ENCODE measurements at places on chromosomes 2 and 18.

DNA sequence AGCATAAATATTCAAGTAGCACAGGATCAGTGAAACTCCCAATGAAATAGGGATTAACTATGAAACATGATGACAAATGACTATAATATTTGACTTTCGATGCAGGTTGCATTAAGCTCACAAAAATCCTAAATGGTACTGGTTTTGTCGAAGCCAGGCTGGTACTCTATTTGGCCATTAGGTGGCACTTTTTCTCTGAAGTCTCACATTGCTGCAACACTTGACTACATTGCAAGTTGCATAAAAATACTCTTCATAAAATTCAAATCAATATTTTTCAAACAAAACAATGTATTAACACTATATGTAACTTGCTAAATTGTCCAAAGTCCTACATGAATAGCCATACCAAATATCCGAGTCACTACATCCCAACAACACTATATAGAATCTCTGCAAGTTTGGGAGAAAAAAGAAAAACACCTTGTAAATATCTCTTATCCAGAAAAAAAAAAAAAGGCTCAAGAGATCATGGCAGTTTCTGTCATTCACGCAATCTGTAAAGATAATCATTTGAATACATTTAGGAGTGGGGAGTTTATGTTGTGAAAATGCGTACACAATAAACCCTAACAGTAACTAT is 9.5 kb downstream of the RTTN start:
- H3K4me1 ChIP-seq = no peaks in the 10 kb centered on the region
- no peak for DNase-seq
- H3K4me3 ChIP-seq = no peak overlapping the region
- H3K27me3 ChIP-seq = no peaks in the 10 kb centered on the region

DNA sequence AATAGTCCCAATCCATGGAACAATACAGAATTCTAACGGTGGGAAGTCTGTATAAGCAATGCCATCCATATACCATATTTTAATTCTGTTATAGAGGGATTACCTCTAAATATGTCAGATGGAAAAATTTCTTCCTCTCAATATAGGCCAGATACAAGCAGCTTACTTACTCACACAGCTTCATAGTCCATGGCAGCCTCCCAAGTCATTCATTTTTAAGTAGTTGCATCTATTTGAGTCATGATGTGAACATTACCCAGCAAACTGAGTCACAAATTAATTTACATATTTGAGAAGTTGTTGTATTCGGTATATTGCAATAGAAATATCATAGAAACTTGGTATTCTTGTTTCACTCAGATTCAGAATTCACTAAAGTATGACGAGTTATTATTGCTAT is 20.3 kb downstream of the TBR1 start:
- no peak for DNase-seq
- no peaks in the 10 kb centered on the region for H3K27me3 ChIP-seq
- no peaks in the 10 kb centered on the region for H3K36me3 ChIP-seq

GRCh38 chr18:395456-396250 is 104.8 kb downstream of the COLEC12 start:
- no peaks in the 10 kb centered on the region for H3K27me3 ChIP-seq
- no peak overlapping the region for H3K27ac ChIP-seq
- no peaks in the 10 kb centered on the region for H3K36me3 ChIP-seq
- no peaks in the 10 kb centered on the region for H3K4me1 ChIP-seq
- no peak overlapping the region for H3K4me3 ChIP-seq

DNA sequence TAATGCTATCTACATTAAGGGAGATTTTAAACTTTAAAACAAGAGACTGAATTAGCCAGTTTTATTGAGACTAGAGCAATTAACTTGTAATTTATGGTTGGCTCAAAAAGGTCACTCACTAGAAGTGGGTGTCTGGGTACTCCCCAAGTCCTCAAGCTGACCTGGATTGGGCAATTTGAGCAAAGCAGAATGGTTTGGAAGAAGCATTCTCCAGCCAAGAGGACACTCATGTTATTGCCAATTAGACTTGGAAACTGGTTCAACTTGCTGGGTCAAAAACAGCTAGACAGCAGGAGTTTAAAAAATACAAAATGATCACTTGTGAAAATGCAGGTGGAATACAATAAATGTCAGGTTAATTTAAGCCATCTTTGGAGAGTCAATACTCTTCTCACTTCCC is 29.5 kb upstream of the MYO1B start:
- H3K27me3 ChIP-seq = no peaks in the 10 kb centered on the region
- no peaks in the 10 kb centered on the region for H3K36me3 ChIP-seq
- no peak overlapping the region for H3K4me3 ChIP-seq
- H3K27ac ChIP-seq = no peak overlapping the region

DNA sequence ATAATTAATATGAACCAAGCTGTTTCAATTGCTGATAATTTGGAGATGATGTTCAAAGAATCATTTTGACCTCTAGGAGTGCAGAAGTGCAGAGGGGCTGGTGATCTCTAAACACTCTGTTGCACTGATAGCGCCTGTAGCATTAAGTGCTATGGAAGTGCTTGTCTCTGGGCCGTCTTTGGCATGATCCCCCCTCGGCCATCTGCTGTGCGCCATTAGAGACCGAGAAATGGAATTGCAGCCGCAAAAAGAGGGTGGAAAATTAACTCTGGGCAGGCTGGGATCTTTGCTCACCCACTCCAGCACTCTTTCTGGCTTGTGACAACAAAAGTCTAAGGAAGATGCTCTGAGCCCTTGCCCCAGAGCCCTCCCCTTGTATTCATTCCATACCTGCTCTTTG is 23.4 kb downstream of the AKAIN1 start:
- DNase-seq = no peak
- no peak overlapping the region for H3K27ac ChIP-seq
- no peaks in the 10 kb centered on the region for H3K36me3 ChIP-seq
- no peaks in the 10 kb centered on the region for H3K27me3 ChIP-seq

GRCh38 chr2:138329591-138329990 is 172.0 kb upstream of the SPOPL start:
- H3K4me1 ChIP-seq = no peaks in the 10 kb centered on the region
- no peaks in the 10 kb centered on the region for H3K27me3 ChIP-seq
- H3K4me3 ChIP-seq = no peak overlapping the region
- no peak for DNase-seq

DNA sequence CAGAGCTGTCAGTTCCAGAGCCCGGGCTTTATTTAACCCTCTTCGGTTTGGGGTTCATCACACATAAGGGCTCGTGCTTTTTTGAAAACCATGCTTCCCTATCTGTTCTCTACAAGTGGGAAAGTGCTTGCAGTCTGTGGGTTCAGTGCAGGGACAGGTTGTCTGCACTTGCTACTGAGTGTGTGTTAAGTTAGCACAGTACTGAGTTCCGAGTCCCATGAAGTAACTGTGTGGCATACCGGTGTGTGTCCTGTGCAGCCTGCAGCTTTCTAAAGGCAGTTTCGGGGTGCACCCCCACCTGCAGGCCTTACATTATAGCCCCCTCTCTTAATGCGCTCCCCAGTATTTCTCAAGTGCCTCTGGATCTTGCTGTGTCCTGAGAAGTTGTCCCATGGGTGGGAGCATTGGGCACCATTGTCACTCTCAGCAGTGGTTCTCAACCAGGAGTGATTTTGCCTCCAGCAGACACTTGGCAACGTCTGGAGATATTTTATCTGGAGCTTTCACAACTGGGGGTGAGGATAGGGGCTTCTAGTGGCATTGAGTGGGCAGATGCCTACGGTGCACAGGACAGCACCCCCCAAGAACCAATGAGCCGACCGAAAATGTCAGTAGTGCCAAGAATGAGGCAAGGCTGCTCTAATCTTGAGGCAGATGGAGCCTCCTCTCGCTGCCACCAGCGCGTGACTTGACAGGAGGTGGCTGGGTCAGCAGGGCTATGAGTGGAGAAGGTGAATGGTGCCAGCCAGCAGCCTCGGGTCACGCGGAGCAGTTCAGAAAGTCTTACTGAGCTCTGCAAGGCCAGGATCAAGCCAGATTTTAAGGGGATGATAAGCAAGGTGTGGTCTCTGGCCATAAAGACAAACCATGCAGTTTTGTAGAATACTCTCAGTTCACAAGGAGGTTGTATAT is 152.2 kb downstream of the SMAD7 start:
- peaks cover 8% of the 10 kb centered on the region for H3K4me1 ChIP-seq
- no peak overlapping the region for H3K4me3 ChIP-seq
- no peak overlapping the region for H3K27ac ChIP-seq
- peak; percentile 31 for DNase-seq
- H3K36me3 ChIP-seq = no peaks in the 10 kb centered on the region
- no peaks in the 10 kb centered on the region for H3K27me3 ChIP-seq

DNA sequence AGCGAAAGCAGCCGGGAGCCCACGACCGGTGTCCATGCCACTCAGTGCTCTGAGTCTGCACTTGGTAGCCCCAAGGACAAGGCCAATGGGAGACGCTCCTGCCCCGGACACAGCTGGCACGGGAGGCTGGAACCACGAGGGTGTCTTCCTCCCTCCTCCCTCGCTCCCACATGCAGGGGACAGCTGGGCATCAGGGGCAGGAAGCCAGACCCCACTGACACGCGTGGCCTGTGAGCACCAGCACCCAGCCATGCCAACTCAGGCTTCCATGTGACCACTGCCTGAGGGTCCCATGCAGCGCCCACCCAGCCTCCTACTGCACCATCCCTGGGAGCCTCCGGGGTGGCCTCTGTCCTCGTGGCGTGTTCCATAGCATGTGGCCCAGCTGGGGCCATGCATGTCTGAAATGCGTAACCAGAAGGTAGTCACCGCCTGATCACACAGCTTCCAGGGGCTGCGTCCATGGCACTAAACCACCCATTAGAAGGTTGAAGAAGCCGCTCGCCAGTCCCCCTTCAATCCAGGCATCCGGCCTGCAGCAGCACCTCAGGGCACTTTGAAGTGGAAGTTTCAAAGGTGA is 323.2 kb upstream of the SALL3 start:
- H3K27me3 ChIP-seq = no peaks in the 10 kb centered on the region
- no peaks in the 10 kb centered on the region for H3K36me3 ChIP-seq
- H3K4me1 ChIP-seq = no peaks in the 10 kb centered on the region
- H3K4me3 ChIP-seq = no peak overlapping the region
- H3K27ac ChIP-seq = no peak overlapping the region

GRCh38 chr2:196170213-196170605 is 1.2 kb downstream of the STK17B start:
- H3K4me3 ChIP-seq = peak overlapping the region; percentile 88
- DNase-seq = peak; percentile 26
- peaks cover 43% of the 10 kb centered on the region for H3K4me1 ChIP-seq
- H3K27me3 ChIP-seq = no peaks in the 10 kb centered on the region
- H3K36me3 ChIP-seq = peaks cover 6% of the 10 kb centered on the region

DNA sequence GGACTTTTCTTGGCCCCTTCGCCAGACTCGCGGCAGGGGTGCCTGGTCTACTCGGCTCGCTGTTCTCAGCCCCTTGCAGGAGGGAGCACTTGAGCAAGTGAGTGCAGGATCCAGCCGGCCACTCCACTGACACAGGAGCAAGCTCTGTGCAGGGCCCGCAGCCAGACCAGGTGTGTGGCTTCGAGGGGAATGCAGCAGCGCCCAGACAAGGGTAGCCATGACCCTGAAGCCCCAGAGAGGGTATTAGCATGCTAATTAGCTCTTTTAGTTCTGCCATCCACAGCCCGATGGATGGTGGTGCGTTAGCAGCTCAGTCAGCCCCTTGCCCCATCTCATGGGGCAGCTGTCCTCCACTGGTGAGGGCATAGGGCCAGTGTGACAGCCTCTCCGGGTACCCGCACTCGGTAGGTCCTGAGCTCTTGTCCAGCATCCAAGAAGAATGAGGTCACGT is 103.2 kb upstream of the HS6ST1 start:
- no peaks in the 10 kb centered on the region for H3K36me3 ChIP-seq
- no peak for DNase-seq
- H3K27me3 ChIP-seq = no peaks in the 10 kb centered on the region
- no peaks in the 10 kb centered on the region for H3K4me1 ChIP-seq
- no peak overlapping the region for H3K27ac ChIP-seq

- H3K27me3 ChIP-seq = no peaks in the 10 kb centered on the region
- DNase-seq = no peak
- H3K36me3 ChIP-seq = no peaks in the 10 kb centered on the region
- H3K4me3 ChIP-seq = no peak overlapping the region
- H3K4me1 ChIP-seq = no peaks in the 10 kb centered on the region
These were observed 375.7 kb downstream of the EIPR1 start for GRCh38 chr2:3001615-3002560.

DNA sequence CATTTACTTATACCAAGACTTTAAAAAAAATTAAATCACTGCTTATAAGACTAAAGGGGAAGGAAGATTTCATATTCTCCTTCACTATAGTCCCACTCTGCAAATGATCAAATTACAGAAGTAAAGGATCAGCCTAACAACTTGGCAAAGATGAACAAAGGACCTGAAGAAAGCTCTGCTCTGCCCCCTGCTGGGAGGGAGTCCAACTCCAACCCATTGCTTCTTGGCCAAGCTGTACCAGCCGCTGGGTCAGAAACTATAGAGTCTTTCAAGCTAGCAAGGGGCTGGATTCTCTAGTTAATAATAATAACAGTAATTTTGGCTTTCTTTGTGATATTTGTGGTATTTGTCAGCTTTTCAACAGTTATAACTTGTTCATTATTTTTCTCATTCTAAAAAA is 927.0 kb upstream of the CRIM1 start:
- no peaks in the 10 kb centered on the region for H3K4me1 ChIP-seq
- no peak overlapping the region for H3K4me3 ChIP-seq
- H3K36me3 ChIP-seq = no peaks in the 10 kb centered on the region
- H3K27ac ChIP-seq = no peak overlapping the region

- no peaks in the 10 kb centered on the region for H3K27me3 ChIP-seq
- no peak overlapping the region for H3K4me3 ChIP-seq
- no peaks in the 10 kb centered on the region for H3K4me1 ChIP-seq
- H3K27ac ChIP-seq = no peak overlapping the region
- no peak for DNase-seq
These were observed 363.7 kb upstream of the CHAC2 start for GRCh38 chr2:53403792-53404413.

- no peaks in the 10 kb centered on the region for H3K36me3 ChIP-seq
- H3K27me3 ChIP-seq = no peaks in the 10 kb centered on the region
- no peak for DNase-seq
- no peaks in the 10 kb centered on the region for H3K4me1 ChIP-seq
- no peak overlapping the region for H3K27ac ChIP-seq
These were observed 665.3 kb downstream of the STK39 start for GRCh38 chr2:167581961-167582574.

- DNase-seq = no peak
- no peaks in the 10 kb centered on the region for H3K27me3 ChIP-seq
- no peak overlapping the region for H3K4me3 ChIP-seq
- no peaks in the 10 kb centered on the region for H3K36me3 ChIP-seq
These were observed 165.8 kb downstream of the AKAIN1 start for GRCh38 chr18:5031216-5031615.

GRCh38 chr2:100301881-100302584 is 20.3 kb downstream of the LONRF2 start:
- H3K27ac ChIP-seq = no peak overlapping the region
- DNase-seq = no peak
- H3K4me3 ChIP-seq = no peak overlapping the region
- H3K36me3 ChIP-seq = no peaks in the 10 kb centered on the region
- H3K27me3 ChIP-seq = no peaks in the 10 kb centered on the region

DNA sequence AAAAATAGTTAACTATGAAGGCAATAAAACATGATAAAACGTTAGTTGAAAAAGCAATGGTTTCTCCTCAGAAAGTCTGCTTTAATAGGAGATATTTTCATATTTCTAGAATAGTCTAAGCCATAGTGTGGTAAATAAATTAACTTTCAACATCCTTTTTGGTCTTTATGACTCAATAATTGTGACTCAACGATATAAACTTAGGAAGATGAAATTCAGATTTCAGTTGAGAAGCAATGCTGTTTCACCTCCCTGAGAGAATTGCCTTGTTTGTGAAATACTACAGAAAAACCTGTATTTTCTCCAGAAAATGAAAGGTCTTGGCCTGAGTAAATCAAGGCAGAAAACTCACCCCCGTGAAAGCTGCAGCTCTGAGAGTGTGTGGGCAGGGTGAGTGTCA is 166.9 kb downstream of the ETAA1 start:
- H3K27me3 ChIP-seq = no peaks in the 10 kb centered on the region
- H3K4me1 ChIP-seq = no peaks in the 10 kb centered on the region
- no peak for DNase-seq
- H3K27ac ChIP-seq = no peak overlapping the region

Data from CD8-positive, alpha-beta memory T cell (primary cell).